ENCODE measurements at places on chromosomes 1 and 21.

- DNase-seq: no peak
These were observed 6.2 kb downstream of the ZBTB40 start for GRCh38 chr1:22457836-22458235.

GRCh38 chr1:167223144-167224103, 2.7 kb downstream of the POU2F1 start:
- no peak for DNase-seq

- no peak for DNase-seq
These were observed 33.6 kb upstream of the FOXE3 start for GRCh38 chr1:47382399-47382983.

DNA sequence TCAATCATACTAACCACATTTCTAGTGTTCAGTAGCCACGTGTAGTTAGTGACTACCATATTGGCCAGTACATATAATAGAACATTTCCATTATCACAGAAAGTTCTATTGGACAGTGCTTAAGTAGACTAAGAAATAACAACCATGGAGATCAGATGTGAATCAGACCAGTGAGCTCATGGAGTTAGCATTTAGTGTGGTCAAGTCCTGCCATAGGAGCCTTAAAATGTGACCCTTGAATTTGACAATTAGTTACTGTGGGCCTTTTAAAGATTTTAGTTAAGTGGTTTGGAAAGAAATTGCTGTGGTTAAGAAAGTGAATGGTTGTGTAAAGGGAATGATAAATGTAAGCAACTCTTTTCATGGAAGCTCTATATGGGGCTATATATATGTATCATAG, 123.4 kb downstream of the POU2F1 start:
- DNase-seq: no peak

DNA sequence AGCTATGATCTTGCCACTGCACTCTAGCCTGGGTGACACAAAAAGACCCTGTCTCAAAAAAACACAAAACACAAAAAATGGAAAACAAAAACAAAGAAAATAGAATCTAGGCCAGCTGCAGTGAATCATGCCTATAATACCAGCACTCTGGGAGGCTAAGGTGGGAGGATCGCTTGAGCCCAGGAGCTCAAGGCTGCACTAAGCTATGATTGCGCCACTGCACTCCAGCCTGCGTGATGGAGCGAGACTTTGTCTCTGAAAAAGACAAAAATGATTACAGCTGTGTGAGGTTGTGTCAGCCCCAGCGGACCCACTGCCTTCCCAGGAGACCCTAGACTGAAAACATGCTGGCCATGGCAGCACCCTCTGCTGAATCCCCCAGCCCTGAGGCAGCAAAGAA, 80.2 kb upstream of the ZBTB40 start:
- no peak for DNase-seq

DNA sequence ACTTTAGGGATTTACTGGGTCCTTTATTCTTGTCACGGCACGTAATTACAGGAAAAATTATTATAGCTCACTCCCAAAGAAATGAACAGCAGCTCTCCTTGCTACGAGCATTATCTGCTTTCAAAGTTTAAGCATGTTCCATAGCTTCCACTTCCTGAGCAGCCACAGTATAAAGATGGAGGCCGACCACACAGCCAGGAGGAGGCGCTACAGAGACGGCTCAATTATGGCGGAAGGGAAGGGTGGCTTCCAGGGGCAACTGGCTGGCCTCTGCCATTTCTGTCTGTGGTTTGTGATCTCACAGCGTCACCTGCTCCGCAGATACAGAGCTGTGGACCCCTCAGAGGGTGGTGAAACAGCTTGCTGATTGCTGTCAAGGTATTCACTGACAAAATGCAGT, 212.3 kb upstream of the GREM2 start:
- DNase-seq: no peak

- no peak for DNase-seq
These were observed 30.0 kb upstream of the LRRC8C start for GRCh38 chr1:89602871-89603404.

- DNase-seq: no peak
These were observed 26.2 kb downstream of the UBASH3A start for GRCh38 chr21:42429856-42430255.

DNA sequence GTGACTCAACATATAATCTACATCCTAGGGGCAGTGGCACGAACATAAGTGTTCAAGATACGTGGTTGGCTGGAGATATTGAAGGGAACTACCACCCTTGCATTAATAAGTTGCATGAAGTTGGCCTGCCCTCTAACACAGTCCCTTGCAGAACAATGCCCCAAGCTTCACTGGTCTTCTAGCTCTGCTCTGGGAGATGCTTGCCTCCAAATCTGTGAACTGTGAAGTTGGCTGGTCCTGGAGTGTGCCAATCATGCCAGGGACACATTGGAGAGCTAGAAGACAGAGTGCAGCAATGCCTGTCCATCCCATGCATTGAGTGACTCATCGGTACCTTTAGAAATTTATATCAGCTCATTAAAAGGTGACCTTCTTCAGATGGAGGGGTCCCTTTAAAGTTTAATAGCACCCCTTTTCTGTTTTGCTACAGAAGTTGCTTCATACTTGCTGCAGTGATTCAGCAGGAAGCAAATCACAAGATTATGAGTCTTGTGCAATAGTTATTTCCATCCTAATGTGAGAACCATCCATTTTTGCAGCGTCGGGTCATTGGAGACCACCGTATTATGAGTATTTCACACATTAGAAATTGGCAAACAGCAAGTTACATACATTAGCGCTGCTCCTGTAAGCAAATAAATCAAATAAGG, 55.2 kb upstream of the KAZN start:
- no peak for DNase-seq

DNA sequence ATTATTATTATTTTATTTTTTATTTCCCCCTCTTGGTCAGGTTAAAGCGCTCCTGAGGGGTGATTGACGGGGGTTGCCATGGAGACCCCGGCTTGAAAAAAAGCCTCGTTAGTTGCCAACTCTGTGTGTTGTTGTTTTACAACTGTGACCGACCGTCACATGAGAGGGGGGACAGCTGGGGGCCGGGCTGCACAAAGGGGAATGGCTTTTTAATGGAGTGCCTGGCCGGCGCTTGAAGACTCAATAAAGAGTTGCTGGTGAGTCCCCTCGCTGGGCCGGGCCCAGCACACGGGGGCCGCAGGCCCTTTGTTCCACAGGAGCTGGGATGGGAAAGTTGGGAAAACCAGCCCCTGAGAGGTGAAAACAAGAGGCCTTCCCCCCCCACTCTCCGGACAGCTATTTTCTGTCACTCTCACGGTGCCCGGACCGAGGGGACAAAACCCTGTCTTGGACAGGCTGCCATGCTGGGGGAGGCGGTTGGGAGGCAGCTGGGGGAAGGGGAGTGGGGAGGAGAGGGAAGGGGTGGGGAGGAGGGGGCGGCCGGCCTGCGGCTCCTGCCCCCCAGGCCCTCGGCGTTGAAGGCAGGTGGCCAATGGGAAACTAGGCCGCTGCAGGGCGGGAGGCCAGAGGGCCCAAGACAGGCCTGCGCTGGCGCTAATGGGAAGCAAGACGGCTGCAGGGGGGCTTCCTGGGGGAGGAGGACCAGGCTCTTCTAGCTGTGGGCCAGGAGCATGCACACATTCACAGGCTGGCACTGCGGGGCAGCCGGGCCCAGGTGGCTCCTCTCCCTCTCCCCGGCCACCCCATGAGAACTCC, 67.6 kb downstream of the CASZ1 start:
- DNase-seq: no peak

DNA sequence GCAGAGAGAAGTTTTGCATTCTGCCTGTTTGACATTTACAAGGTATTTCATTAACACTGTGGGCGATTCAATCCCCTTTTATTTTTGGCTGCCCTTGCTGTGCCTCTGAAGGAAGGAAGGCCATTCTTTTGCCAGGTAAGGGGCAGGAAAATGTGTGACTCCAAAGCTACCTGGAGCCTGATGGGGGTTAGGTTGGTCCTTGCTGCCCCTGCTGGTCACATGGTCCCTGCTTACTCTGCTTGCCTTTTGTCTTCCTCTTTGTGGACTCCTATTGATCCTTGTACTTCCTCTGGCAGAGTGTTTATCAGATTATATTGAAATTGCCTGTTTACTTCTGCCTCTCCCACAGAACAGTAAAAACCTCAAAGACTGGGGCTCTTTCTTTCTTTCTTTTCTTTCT, 65.7 kb downstream of the ST6GALNAC3 start:
- no peak for DNase-seq

- DNase-seq: no peak
These were observed 609 bp downstream of the PIGK start for GRCh38 chr1:77218477-77219165.

DNA sequence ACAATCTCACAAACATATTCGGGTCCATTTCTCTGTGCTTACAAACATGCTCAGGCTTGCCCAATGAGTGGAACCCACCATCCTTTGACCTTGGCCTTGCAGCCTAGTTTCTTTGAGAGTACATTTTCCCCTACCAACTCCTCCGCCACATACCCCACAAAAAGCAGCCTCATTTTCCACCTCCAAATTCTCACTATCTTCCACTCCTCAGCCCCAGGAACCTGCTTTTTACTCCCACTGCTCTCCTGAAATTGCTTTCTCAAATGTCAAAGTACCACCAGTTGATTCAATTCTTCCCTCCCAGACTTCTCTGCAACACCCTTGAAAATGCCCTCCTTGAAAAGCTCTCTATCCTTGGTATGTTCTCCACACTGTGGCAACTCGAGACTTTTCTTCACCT, 103.8 kb downstream of the RUNX1 start:
- no peak for DNase-seq

DNA sequence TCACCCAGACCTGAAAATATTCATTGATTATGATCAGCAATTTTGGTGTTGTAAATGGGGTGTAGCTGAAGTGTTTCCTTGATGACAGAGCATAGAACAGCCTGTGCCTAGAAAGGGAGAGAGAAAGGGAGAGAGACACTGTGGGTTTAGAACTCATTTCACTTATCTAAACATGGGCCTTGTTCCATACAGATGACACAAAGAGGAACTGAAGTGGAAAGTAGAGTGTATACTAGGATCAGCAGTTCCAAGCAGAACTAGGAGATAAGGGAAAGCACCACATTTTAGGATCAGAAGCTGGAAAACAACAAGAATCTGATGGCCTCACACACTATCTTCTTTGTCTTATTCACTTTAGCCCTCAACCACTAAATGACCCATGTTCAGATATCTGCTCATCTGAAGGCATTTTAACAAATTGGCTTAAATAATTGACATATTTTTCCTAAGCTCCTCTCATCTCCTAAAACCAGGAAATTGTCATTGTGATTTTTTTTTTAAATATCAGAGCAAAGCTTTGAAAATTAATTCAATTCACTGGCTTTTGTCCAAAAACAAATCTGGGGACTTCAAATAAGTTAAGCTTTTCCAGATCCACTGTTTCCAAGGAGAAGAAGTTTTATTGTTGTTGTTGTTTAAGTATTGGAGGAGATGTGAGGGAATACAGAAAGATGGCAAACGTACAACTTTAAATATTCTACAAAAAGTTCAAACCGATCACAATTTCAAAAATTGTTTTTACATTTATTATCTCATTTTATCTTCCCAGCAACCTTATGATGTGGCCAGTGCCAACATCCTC, 103.8 kb downstream of the LYPLAL1 start:
- no peak for DNase-seq

DNA sequence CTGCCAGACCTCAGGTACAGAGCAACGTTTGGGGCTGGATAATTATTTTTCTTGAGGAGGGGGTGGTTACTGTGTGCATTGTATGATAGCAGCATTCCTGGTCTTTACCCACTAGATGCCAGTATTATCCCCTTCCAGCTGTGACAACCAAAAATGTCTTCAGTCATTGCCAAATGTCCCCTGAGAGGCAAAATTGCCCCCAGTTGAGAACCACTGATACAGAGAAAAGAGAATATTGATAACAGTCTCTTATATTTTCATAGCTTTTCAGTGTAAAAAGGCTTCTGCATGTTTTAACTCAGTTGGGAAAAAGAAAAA, 51.8 kb upstream of the SYT14 start:
- no peak for DNase-seq

DNA sequence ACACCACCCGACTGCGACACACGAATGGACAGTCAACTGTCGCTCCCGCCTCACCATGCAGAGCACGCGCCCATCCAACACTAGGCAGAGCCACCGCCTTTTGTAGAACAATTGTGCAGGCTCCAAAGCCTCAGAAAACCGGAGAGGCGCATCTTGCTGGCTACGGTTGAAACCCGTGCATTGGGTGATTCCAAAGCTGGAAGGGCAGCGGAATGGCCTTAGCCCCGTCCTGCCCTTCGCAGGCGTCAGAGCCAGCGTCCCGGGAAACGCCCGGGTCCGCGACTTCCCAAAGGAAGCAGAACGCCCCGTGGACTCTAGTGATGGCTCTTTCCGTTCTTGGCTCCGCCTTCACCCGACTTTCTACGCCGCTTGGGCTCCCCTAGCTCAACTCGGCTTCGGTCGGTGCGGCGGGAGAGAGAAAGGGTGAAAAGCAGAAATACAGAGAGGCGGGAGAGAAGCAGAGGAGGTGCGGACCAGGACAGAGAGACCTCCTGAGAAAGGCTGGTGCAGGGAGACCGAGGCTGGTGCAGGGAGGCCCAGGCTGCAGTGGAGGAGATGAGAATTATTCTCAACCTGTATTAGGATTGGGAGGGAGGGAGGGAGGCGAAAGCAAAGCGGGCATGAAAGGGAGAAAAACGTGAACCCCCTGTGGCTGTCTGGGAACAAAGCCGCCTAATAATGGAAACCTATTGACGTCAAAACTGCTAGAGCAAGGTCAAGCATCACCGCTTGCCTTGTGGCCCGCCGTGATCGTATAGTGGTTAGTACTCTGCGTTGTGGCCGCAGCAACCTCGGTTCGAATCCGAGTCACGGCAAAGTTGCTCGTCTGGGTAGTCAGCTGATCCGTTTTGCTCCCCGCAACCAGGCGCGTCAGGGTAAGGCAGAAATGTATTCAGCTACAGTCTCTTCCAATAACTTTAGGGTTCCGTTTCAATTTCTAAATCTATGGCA, 99.5 kb downstream of the PRKAB2 start:
- peak; percentile 62 for DNase-seq

GRCh38 chr21:40733024-40733397, 113.9 kb downstream of the DSCAM start:
- no peak for DNase-seq
